ENCODE measurements at places on chromosomes 6 and 20.

- DNase-seq, result no peak
Observed at GRCh38 chr6:24718449-24719124, 367 bp downstream of the C6orf62 start.

- no peak for DNase-seq
Observed at GRCh38 chr20:62874964-62875344, 13.3 kb upstream of the TCFL5 start.

GRCh38 chr6:20126789-20127653, 85.2 kb downstream of the MBOAT1 start:
- peak; percentile 83 for DNase-seq

- DNase-seq, result peak; percentile 36
Observed at GRCh38 chr6:57216235-57217101, 5.6 kb downstream of the RAB23 start.

- DNase-seq, result peak; percentile 72
Observed at GRCh38 chr6:33126101-33126714, 50.4 kb downstream of the HLA-DPB1 start.

- DNase-seq, result no peak
Observed at GRCh38 chr6:34468378-34468892, 2.6 kb downstream of the PACSIN1 start.

GRCh38 chr6:157314705-157315321, 8.5 kb downstream of the TMEM242 start:
- DNase-seq, result no peak

DNA sequence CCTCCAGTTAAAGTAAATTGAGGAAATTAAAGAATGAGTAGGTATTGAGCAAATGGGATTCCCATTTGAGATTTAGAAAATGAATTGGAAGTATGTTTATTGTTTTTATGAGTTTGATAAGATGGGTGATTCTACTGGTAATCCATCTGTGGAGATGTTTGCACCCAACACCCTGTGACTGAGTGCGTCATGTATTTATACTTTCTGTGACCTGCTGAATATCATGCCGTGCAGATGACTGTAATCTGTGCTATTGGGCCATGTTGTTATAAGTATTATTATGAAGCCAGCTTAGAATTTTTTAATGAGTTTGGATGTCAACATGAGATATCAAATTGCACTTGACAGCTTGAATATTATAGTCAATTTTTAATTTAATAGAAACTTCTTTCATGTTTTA, 17.7 kb downstream of the FAM83B start:
- DNase-seq, result no peak

DNA sequence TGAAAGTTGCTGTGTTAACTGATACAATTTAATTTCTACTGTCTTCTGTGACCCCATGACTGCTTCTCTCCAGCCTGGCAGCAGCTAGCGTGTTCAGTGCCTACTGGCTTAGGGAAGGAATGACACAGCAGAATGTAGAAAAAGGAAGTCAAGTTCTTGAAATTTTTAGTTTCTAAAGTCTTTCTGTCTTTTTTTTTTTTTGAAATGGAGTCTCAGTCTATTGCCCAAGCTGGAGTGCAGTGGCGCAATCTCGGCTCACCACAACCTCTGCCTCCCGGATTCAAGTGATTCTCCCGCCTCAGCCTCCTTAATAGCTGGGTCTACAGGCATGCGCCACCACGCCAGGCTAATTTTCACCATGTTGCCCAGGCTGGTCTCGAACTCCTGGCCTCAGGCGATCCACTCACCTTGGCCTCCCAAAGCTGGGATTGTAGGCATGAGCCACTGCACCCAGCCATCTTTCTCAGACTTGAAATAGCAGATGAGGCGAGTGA, 39.3 kb downstream of the PCNA start:
- no peak for DNase-seq

DNA sequence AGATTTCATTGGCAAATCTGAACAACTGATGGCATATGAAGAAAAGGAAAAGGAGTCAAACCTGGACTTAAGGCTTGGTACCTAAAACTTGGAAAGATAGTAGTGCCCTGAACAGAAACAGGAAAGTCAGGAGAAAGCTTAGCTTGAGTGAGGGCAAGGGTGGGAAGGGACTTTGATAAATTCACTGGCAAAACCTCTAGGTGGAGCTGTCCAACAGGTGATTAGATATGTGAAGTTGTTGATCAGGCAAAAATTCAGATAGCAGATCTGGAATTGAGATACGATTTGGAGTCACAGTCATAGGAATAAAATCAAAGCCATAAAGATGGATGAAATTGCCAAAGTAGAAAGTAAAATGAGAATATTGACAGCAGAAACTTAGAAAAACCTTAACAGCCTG, 16.1 kb upstream of the ZNF292 start:
- DNase-seq, result peak; percentile 40

GRCh38 chr6:3229566-3230178, 2.2 kb upstream of the TUBB2B start:
- no peak for DNase-seq

GRCh38 chr6:131414956-131415355, 158.1 kb upstream of the ARG1 start:
- no peak for DNase-seq

DNA sequence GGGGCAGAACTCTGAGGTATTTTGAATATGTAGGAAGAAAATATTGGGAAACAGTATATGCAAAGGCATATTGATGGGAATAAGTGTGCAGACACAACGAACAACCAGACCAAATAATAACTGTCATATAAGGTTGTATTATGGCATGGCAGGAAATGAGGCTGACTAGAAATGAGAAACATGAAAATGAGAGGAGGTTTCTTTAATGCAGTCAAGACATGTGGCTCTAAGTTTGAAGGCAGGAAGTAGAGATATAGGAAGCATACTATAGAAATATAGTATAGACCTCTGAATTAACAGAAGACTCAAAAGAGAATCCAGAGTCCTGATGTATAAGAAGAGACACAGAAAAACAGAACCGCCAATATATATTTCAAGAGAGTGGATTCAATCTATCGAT, 459.7 kb upstream of the PTCHD4 start:
- no peak for DNase-seq

DNA sequence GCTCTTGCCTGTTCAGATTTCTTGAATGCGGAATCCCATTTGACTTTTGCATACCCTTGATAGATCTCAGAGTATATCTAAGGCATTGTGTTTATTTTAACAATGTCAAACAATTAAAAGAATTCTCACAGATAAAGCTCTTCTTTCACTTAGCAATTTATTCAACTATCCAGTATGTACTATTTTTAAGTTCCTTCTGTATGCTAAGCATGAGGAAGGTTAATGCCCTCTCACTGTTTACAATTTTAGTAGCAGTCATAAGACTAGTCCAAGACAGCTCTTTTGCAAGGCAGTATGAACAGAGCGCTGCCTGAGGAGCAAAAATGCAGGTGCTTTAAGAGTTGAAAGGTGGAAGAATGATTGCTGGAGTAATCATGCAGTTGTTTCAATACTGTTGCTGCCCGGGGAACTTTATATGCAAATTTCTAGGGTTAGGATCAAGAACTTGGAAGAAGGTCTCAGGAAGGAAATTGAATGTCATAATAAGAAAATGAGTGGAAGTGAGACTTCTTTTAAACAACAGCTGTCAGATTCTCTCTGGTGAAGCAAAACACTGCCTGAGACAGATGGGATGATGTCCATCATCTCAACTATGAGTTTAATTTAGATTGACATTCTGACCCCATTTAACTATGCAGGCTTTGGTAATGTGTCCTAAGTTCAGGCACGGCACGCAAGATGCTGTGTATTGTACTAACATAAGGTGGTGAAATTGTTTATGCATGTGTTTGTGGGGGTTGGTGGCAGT, 1303.5 kb upstream of the CITED2 start:
- DNase-seq, result no peak

DNA sequence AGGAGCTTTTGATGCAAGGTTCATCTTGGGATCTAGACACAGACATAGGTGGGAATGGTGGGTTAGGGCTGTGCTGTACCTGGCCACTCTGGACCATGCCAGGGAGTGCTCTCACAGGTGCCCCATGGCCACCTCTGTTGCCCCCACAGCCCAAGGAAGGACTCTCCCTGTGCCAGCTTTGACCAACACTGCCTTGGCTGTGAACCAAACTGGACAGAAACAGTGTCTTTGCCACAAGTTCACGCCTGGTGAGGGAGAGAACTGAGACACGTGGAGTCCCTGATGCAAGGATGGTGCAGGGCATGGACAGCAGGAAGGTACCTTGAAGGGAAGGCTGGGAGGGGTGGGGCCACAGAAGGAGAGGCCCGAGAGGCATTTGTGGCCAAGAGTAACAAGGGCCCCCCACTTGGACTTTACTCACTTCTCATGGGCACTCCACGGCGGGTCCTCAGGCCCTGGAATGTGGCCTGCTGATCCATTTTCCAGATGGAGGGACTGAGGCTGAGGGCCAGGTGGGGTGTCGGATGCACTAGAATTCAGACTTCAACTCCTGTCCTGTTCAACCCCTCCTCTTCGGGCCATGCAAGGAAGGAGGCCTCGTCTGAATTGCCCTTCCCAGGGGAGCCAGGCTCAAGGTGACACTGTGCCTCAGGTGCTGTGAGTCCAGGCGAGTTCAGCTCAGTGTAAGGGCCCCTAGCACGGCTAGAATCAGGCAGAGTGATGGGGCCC, 103.3 kb downstream of the YTHDF1 start:
- no peak for DNase-seq

DNA sequence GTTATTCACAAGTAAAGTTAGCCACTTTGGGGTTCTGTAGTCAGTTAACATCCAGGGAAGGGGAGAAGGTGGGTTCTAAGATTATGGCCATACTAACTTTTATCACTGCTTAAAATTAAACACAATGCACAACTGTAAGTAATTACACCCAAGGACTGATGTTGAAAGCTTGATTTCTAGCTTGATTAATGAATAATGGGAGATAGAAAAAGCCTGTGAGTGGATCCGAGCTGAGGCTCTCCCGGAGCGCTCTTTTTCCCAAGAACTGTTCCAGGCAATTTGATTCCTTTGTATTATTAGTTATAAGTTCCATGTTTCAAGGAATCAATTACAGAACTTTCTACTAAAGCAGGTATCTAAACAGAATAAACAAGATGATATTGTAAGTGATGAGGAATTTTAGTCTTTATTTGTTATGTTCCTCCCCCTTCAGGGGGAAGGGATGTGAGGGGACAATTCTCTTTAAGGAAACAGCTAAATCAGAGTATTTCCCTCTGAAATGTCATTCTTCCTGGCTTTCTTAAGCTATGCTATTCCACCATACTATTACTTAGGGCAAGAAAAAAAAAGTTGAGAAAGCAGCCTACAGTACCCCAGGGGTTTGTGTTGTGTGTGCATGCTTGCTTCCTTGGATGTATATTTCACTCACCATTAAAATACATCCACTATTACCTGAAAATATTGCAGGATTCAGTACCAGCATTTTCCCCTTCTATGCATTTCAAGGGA, 3.8 kb downstream of the TSHZ2 start:
- no peak for DNase-seq

DNA sequence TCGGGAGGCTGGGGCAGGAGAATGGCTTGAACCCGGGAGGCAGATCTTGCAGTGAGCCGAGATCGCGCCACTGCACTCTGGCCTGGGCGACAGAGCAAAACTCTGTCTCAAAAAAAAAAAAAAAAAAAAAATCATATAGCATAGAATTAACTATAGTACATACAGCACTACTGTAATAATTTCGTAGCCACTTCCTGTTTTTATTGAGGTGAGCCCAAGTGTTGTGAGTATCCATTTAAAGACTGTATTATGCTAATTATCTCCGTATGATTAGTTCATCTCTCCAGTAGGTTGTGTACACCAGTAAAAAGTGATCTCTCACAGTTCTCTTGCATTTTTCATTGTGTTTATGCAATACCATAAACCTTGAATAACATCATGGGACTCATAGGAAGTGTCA, 70.6 kb downstream of the IYD start:
- DNase-seq, result no peak

DNA sequence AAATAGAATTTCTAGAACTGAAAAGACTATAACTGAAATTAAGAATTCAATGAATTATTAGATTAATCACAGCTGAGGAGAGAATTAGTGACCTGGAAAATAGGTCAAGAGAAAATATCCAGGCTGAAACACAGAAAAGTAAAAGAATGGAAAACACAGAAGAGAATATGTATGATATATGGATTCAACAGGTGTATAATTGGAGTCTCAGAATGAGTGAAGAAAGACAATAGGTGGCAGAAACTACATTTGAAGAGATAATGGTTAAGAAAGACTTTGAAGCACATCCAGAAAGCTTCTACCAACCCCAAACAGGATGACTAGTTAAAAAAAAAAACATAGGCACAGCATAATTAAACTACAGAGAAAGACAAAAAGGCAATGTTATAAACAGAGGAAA, 196.2 kb upstream of the ASCC3 start:
- DNase-seq, result no peak

DNA sequence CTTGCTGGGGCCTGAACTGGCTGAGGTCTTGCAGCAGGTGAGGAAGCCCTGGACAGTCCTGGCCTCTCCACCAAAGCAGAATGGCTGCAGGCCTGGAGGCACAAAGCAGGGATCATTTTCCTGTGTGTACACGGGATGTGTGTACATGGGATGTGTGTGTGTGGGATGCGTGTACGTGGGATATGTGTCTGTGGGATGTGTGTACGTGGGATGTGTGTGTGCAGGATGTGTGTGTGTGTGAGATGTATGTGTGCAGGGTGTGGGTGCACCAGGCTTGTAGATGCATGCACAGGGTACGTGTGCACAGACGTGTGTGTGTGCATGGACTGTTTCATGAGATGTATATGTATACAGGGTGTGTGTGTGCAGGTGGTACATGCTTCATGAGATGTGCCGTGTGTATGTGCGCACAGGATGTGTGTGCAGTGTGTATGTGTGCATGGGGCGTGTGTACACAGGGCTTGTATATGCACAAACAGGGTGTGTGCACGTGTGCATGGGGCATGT, 7.9 kb upstream of the CHRNA4 start:
- no peak for DNase-seq
